ELR (cell line): ENCODE measurements at places on chromosomes 13 and 19.

DNA sequence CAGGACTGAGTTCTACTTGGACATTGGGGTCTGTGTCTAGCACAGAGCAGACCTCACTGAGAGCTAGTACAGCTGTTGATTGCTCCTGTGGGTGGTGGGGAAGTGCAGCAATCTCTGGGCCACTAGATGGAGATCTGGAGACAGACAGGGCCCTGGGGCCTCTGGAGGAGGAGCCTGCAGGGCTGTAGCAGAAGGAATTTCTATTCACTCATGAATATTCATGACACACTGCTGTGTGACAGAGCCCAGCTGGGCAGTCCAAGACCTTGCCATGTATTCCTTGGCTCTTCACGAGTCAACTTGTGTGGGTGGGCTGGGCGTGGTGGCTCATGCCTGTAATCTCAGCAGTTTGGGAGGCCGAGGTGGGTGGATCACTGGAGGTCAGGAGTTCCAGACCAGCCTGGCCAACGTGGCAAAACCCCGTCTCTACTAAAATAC lies 37.5 kb downstream of the SUGP2 start:
- peak; percentile 92 for DNase-seq

DNA sequence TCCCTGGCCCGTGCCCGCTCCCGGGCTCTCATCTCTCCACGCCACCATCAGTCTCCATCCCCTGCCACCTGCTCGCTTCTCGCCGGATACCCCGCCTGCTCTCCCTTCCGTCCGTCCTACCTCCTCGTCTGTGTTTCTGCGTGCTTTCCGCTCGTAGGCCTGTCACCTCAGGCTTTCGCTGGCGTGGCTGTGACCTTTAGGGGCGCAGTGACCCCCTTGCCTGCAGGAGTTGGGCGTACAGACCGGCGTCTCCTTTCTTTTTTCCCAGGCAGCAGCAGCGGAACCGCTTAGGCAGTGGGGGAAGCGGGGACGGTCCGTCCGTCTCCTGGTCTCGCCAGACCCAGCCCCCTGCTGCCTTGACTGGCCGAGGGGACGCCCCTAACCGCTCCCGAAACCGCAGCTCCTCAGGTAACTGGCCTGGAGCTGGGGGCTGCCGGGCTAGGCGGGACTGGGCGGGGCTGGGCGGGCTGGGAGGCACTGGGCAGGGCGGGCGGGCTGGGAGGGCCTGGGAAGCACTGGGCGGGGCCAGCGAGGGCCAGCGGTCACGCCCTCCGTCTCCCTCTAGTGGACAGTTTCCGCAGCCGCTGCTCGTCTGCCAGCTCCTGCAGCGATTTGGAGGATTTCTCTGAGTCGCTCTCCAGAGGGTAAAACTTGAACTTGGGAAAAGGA lies 6.3 kb downstream of the PGLYRP1 start:
- DNase-seq: peak; percentile 82

GRCh38 chr19:33231511-33231910 lies 5.9 kb upstream of the SLC7A10 start:
- DNase-seq: peak; percentile 9

GRCh38 chr13:80830431-80830830 lies 489.5 kb upstream of the SPRY2 start:
- no peak for DNase-seq

DNA sequence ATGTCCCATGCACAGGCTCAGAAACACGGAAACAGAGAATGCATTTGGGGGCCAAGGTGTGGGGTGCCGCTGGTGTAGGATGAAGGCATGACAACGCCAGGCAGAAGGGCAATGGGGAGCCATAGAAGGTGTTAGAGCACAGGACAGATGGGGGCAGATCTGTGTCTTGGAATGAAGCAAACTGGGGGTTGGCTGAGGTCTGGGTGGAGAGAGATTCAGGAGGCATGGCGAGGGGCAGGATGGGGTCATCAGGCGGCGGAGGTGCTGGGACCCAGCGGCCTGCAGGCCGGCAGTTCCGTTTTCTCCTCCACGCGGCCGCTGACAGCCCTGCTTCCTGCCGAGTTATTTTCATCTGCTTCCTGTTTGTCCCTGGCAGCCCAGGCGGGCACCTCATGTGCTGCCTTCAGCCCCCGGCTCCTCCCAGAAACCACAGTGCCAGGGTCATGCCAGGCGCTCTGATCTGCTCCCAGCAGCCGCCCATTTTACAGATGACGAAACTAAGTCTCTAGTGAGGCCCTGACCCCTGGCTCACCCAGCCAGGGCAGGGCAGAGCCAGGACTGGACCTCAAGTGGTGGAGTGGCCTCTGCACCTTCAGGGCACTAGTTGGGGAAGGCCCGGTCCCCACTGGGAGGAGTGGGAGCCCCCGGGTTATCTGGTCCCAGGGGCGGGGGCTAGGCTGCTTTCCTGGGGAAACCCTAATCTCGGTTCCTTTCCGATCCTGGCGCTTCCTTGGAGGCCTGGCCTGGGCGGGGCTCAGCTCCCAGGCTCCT lies 2.2 kb downstream of the ARHGAP45 start:
- DNase-seq: no peak

DNA sequence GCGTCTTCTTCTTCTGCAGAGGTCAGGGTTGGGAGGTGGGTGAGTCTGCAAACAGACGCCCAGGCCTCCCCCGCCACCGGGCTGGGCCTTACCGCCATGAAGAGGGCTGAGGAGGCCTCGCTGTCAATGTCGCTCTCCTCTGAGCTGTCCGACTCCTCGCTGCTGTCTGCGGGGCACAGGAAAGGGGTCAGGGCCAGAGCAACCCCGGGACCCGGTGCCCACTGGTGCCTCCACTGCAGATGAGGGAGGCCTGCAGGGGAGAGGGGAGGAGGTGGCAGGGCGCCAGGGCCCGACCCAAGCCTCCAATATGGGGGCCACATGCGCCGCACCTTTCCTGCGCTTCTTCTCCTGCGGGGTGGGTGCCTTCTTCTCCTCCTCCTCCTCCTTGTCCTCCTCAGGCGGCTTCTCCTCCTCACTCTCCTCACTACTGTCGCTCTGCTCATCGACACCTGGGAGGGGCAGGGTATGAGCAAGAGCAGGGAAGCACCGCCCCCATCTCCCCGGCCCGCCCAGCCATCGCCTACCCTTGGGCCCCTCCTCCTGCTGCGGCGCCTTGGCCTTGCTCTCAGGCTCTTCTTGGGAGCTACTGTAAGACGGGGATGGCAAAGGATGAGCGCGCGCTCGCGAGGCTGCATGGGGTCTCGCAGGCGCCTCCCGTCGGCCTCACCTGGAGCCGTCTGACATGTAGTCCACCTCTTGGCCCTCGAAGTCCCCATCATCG lies 5.5 kb upstream of the PSPN start:
- no peak for DNase-seq

- DNase-seq: no peak
These were observed 376.6 kb downstream of the PCDH9 start for GRCh38 chr13:66853564-66853963.

- DNase-seq: no peak
These were observed 36.5 kb upstream of the TSHZ3 start for GRCh38 chr19:31385744-31386143.

DNA sequence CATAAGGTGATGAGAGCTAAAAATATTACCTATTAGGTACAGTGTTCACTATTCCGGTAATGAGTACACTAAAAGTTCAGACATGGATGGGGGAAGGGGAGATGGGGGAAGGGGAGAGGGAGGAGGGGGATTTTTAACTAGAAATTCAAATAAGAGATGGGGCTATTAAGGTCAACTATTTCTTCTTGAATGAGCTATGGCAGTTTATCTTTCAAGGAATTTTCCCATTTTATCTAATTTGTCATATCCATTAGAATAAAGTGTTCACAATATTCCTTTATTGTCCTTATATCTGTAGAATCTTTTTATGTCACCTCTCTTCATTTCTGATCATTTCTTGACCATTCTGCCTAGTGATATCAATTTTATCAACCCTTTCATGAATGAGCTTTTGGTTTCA lies 362.4 kb downstream of the SUCLA2 start:
- no peak for DNase-seq

- DNase-seq: no peak
These were observed 16.2 kb downstream of the ITPKC start for GRCh38 chr19:40733149-40733548.

- no peak for DNase-seq
These were observed 106.3 kb downstream of the FGF9 start for GRCh38 chr13:21777166-21777565.

- DNase-seq: no peak
These were observed 68.5 kb downstream of the TEX29 start for GRCh38 chr13:111388851-111389500.

DNA sequence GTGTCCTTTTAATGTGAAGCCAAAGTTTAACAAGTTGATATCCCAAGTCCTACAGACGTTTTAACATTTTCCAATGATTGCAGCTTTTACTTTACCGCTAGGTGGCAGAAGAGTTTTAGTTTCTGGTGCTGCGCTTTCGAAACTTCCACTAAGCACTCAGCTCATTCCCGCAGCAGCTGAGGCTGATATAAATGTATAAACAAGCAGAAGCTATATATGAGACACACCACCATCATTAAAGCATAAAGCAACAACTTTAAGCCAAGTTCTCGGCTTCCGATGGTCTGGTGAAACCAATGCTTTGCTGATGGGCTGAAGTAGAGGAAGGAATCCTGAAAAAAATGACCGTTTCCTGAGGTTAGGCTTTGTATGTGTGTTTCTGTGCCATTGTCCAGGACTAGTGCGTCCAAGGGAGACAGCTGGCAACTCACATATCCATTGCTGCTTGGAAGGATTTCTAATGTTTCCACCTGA lies 753.9 kb downstream of the OLFM4 start:
- peak; percentile 33 for DNase-seq

DNA sequence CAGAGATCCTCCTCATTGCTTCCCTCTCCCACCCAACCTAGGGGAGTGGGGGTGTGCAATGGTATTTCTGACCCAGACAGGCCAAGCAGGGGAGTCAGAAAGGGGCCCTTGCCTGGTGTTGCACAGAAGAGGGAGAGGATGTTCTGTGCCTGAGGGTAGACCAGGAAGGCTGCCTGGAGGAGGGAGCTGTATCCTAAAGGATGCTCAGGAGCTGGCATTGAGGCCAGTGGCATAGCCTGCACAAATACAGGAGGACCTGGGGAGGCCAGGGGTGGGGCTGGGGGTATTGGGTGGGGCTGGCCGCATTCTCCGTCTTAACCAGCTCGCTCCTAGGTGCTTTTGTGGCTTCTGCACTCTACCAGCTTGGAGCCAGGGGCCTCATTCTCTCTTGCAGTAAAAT lies 4.4 kb downstream of the RNF225 start:
- DNase-seq: no peak

GRCh38 chr13:110057052-110057451 lies 249.9 kb downstream of the COL4A1 start:
- no peak for DNase-seq

DNA sequence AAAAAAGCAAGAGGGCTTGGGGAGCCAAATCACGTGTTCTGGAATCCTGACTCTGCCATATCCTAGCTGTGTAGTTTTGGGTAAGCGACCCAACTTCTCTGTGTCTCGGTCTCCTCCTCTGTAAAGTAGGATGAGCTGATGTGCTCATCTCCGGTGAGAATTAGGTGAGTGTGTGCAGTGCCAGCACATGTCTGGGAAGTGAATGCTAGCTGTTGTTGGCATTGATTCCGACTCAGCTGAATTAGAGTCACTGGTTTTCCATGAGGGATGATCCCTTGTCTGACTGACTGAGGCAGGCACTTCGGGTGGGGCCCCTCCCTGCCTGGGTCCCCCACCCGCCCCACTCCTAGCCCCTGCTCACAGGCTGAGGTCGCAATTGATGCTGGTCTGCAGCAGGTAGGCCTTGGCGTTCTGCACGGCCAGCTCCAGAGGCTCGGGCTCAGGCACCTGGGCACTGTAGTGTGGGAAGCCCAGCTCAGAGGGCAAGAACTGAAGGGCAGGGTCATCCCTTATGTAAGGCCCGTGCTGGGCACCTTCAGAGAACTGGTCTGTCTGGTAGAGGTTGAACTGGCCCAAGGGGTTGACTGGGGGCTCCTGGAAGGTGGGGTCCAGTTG lies 835 bp downstream of the RSPH6A start:
- DNase-seq: no peak

DNA sequence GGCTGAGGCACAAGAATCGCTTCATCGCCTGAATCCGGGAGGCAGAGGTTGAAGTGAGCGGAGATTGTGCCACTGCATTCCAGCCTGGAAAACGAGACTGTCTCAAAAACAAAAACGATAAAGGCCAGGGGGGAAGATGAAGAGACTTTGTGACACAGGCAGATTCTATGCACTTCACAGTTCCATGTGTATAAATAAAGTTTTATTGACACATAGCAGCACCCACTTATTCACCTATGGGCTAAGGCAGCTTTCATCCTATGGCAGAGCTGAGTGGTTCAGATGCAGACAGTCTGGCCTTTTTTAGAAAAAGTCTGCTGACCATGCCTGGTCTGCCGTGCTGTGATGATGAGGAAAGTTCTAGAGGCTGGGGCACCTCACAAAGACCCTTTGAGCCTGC lies 5.6 kb downstream of the LMNB2 start:
- no peak for DNase-seq

DNA sequence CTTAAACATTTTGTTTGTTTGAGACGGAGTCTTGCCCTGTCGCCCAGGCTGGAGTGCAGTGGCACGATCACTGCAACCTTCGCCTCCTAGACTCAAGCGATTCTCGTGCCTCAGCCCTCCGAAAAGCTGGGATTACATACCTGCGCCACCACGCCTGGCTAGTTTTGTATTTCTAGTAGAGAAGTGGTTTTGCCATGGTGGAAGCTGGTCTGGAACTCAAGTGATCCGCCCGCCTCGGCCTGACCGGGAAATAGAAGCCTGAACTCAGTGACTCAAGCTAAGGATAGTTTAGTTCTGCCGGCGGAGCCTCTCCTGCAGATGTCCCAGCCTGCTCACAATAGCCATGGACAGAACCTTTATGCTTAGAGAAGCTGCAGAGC lies 53.0 kb upstream of the ZNF254 start:
- peak; percentile 71 for DNase-seq

- peak; percentile 70 for DNase-seq
These were observed 8.2 kb upstream of the MEIS3 start for GRCh38 chr19:47427241-47428176.

DNA sequence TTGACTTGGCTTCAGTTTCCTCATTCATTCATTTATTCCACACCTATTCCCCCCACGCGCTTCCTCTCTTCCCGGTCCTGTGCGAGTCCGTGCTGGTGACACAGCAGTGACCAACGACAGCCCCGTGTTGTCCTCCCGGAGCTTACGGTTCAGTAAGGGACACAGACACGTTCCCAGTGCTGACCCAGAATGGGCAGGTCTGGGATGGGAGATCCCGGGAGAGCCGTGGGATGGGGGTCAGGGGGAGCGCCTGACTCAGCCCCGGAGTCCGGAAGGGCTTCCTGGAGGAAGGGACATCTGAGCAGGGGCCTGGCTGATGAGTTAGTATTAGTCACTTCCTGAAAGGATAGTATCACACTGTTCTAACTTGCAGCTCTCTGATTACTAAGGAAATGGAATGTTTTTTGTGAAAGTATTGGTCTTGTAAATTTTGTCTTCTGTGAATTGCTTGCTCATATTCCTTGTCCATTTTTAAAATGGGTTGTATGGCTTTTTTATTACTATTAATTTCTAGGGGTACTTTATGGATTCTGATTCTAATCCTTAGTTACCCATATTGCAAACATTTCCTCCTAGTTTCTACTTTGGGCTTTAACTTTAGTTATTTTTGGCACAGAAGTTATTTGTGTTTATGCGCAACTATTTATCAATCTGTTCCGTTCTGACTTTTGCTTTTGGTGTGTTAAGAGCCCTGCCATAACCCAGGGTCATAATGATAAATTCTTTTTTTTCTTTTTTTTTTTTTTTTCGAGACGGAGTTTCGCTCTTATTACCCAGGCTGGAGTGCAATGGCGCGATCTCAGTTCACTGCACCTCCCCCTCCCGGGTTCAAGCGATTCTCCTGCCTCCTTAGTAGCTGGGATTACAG lies 708 bp upstream of the ERCC1 start:
- peak; percentile 99 for DNase-seq

- no peak for DNase-seq
These were observed 39.8 kb upstream of the MBNL2 start for GRCh38 chr13:97182111-97182890.
